ENCODE measurements at places on chromosomes 4 and X.

- no peak for DNase-seq
Observed at GRCh38 chrX:109841869-109842579, 109.0 kb upstream of the ACSL4 start.

DNA sequence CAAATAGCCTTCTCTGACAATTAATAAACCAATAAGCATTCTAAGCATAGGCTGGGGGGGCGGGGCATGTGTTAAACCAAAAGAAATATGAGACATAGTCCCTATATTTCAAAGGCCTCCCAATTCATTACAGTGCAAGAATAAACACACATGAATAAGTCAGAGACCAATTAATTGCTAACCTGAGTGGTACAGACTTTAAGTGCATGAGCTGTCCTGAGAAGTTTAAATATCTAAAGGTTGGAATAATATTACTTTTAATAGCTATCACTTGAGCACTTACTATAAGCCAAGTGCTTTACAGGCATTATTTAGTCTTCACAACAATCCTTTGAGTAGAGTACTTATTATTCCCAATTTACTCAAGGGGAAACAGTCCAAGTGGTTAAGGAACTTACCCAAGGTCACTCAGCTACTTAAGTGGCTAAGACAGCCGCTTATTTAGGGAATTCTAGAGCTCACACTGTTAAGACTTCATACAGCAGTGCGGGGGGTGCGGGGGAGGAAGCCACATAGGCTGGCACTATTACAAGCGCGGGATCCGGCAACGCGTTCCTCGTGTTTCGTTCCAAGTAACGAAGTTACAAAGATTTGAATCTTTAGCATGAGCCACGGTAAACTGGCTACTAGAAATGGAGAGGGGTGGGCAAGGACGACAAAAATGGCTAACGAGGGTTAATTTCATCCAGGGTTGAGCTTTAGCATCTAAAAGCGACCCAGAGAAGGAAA lies 1.4 kb downstream of the THOC2 start:
- no peak for DNase-seq

GRCh38 chr4:154807042-154807630 lies 26.1 kb downstream of the RBM46 start:
- peak; percentile 28 for DNase-seq

- no peak for DNase-seq
Observed at GRCh38 chr4:119785963-119786362, 157.4 kb upstream of the PDE5A start.

DNA sequence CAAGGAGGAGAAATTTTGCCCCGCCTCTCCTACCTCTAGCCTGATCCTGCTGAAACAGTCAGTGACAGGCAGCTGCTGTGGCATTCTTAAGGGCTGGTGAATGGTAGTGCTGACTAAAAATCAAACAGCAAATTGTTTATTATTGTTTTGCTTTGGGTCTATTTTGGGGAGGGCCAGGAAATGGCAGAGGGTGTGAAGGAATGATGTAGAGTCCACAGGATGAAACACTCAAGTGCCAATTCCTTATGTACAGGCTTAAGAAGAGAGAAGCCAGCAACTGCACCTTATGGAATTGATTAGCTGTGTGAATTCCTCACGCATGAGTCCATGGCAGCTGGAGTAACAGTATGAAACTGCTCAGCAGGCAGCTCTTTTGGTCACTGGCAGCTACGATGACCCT lies 39.7 kb downstream of the VEGFC start:
- DNase-seq, result no peak

- DNase-seq, result no peak
Observed at GRCh38 chr4:111016416-111016815, 393.5 kb upstream of the PITX2 start.

DNA sequence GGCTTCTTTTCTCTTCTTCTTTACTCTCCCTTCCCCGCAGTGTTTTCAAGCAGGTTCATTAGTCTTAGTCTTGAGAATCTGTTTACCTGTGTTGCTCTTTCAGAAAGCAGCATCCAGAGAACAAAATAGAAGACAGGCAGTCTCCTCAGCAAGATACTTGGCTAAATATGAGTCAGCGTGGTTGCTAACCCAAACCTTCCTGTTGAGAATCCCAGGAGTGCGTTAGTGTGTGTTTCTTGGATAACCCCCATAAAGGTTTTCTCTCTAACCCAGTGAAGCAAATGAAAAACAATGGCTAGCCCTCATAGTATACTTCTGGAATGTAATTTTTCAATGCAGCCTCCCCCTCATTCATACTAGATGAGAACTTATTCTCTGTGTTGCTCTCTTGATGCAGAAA lies 41.1 kb downstream of the BMPR1B start:
- DNase-seq, result no peak

GRCh38 chrX:4588893-4589292 lies 875.4 kb upstream of the PRKX start:
- DNase-seq, result no peak

DNA sequence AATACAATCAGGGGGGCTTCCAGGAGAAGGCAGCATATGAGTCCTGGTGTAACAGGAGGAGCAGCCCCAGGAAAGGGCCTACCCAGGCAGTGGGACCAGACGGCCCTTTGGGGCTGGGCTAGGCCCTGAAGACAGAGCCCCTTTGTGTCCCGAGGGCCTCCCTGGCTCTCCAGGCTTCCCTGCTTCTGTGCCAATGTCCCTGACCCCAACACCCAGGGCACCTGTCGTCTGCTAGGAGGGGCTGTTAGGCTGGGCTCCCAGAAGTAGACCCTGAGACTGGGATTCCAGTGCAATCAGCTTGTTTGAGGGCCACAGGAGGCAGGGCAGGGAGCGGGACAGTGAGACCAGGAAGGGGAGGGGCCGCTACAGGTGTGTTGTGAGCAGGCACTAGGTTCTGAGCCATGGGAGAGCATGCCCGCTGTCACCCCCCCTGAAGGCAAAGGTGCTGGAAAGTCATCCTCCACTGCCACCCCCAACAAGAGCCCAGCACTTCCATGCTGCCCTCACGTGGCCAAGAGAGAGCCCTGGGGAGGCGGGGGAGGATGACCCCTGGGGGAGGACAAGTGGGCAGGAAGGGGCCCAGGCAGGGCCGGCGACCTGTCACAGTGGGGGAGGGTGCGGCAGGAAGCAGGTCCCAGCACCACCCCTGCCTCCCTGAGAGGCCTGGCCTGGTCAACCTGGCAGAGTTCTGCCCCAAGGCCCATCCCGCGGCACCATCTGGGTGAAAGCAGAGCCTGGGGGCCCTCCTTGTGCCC lies 64.8 kb downstream of the ADRA2C start:
- no peak for DNase-seq

- no peak for DNase-seq
Observed at GRCh38 chr4:60422439-60422838, 777.7 kb upstream of the ADGRL3 start.

- DNase-seq, result no peak
Observed at GRCh38 chrX:129781134-129781672, 1.5 kb downstream of the SASH3 start.

DNA sequence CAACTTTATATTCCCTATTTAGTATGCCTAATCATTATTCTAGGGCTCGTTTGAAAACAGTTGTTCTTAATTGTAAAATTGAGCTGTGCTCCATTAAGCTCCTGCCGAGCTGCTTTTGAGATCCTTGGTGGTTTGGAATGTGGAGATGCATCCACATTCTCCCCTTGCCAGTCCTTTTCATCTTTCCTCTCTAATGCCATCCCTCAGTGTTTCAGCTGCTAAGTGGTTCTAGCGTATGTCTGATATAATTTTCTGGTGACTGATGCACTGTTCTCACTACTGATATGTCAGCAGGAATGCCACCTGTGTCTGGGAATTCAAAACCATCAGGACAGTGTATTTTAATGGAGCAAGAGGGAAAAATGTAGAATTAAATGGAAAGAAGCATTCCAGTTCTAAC lies 1085.0 kb downstream of the CCSER1 start:
- DNase-seq, result no peak

DNA sequence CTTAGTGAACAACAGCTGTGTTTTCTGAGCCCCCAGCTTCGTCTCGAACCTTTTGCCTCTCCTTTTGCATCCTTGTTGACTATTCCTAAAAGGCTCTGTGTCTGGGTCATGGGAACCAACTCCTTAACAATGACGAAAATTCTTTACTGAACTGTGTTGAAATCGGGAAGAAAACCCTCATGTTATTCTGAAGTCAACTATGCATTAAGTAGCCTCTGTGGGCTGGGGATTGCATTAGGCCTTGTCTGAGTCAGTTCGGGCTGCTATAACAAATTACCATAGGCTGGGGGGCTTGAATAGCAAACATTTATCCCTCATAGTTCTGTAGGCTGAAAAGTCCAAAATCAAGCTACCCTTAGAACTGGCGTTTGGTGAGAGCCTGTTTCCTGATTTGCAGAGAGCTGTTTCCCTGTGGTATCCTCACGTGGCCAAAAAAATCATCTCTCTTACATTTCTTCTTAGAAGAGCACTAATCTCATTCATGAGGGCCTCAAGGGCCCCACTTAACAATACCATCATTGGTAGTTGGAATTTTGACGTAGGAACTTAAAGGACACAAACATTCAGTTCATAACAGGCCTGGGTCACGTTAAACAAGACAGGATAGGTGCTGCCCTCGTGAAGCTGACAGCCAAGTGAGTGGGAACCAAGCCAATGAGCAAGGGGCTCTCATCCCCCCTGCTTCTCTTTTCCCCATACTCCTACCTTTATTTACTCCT lies 75.9 kb downstream of the CLNK start:
- DNase-seq, result no peak

DNA sequence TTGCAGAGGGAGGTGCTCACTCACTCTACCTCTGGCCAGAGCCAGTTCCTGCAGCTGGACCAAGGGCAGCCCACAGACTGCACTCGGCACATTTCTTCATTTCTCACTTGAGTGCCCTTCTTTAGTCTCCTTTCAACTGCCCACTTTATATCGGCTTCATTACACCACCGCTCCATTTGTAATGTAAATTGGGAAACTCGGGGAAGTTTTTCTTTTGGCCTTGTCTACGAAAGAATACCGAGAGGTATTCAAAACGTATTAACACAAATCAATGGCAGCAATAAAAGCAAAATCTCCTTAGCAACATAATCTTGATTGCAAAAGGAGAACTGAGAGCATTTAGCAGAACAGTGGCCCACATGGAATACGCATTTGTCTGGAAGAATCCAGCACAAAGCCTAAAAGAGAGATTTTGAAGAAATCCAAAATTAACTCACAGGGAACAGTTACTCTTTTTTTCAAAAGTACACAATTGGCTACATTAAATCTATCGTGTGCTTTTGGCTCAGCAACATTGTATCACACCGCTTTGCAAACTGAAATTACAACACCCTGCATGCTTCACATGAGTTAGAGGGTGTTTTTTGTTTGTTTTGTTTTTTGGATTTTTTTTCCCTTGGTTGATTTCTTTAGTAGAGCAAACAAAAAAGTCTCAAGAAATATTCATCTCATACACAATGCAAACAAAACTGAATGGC lies 62.6 kb downstream of the CHIC2 start:
- no peak for DNase-seq

GRCh38 chrX:51902510-51903050 lies 9.2 kb downstream of the MAGED1 start:
- no peak for DNase-seq

DNA sequence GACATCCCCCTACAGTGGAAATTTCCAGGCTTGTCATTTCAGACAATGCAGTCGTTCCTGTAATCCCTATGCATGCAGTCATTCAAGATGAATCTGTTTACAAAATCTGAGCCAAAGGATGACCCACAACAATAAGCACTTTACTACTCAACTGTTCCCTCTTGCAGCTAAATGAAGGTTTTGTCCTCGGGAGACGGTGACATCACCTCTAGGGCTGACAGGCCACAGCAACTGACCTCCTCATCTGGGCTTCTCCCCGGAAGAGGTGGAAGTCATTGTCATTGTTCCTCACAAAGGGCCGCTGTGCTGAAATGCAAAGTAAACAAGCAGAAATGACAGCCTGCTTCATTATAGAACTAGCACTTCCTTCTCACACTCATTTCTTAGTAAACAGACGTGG lies 29.2 kb downstream of the CLRN2 start:
- DNase-seq, result peak; percentile 48

DNA sequence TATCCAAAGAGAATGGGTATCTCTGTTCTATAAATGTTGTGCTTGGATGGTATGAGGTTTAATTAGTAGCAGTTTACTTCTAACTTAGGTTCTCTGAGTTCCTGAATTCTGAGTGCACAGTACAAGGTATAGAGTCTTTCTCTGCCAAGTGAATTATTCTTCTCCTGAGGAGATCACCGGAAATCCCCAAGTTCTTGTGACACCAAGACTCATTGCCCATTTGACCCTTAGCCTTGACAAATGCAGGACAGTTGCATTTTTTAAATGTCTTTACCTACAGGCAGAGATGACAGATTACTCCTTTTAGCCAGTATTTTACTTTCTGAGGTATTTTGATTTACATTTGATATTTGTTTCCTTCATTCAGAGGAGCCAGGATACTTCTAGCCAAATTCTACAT lies 72.9 kb downstream of the MAOA start:
- no peak for DNase-seq

- no peak for DNase-seq
Observed at GRCh38 chrX:17405225-17405969, 30.4 kb downstream of the NHS start.

DNA sequence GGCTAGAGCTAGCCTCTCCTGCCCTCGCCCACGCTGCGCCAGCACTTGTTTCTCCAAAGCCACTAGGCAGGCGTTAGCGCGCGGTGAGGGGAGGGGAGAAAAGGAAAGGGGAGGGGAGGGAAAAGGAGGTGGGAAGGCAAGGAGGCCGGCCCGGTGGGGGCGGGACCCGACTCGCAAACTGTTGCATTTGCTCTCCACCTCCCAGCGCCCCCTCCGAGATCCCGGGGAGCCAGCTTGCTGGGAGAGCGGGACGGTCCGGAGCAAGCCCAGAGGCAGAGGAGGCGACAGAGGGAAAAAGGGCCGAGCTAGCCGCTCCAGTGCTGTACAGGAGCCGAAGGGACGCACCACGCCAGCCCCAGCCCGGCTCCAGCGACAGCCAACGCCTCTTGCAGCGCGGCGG lies at the start of gene AR:
Gene AR (plus strand): TSS at position 204 of the 400 bp plus-strand sequence. CDS start 1,126 bp downstream, outside the sequence.
- DNase-seq, result no peak

- DNase-seq, result no peak
Observed at GRCh38 chrX:120768254-120768653, 107.4 kb downstream of the CT47B1 start.

DNA sequence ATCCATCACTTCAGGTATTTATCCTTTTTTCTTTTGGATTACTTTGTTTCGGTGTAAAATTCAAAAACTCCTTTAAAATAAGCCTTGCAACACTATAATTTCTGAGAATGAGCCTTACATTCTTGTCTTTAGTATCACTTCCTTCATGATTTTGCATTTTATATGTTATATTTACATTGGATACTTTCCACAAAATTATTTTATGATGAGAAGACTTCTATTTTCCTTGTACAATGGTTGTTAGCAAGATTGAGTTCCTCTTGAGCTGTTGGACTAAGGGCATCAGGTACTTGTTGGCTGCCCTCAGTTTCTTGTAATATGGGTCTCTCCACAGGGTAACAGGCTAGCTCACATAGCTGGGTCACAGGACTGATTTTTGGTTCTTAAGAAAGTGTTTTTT lies 22.7 kb upstream of the HPGDS start:
- DNase-seq, result no peak

DNA sequence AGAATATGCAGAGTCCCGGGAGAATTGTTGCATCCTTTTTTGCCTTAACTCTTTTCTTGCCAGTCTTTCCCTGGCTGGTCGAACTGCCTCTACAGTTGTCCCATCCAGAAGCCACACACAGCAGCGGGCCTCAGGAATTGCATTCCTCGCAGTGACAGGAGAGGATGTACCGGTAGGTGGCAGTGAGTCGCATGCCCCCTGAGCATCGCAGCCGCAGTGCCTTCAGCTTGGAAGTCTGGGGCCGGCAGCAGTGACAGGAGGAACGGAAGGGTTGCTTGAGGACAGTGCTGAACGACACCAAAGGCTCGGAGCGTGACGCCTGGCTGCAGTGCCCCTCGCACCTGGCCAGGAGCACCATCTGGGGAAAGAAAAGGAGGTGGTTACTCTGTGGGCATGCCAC lies 23.5 kb downstream of the NDP start:
- DNase-seq, result no peak

GRCh38 chr4:102526532-102526931 lies 25.4 kb downstream of the NFKB1 start:
- DNase-seq, result no peak

Data from NCI-H1417 treated with DMSO at 0.1 percent for 48 hours (cell line).